ENCODE measurements at places on chromosomes 12 and 14.

- DNase-seq, result no peak
These were observed 317.5 kb upstream of the RTL1 start for GRCh38 chr14:101220921-101221510.

DNA sequence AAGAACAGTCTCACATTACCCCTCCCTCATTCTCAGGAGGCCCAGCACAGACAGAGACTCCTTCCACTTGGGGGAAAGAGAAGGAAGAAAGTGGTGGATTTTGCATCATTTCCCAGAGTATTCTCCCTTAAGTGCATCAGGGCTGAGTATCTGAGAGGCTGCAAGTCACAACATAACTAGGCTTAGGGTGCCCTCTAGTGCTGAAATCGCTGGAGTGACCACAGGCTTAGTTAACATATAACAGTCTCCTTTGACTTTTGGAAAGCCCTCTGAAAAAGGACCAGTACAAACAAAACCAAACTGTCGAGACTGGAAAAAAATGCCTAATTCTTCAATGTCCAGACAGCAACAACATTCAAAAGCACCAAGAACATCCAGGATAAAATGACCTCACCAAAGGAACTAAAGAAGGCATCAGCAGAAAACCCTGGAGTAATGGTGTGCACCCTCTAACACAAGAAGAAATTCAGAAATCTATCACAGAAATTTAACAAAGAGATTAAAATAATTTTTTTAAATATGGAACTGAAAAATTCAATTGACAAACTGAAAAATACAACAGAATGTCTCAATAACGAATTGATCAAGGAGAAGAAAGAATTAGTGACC is 412.3 kb downstream of the RPS29 start:
- peak; percentile 57 for DNase-seq

GRCh38 chr12:59425798-59426197 is 170.0 kb upstream of the SLC16A7 start:
- DNase-seq, result no peak

DNA sequence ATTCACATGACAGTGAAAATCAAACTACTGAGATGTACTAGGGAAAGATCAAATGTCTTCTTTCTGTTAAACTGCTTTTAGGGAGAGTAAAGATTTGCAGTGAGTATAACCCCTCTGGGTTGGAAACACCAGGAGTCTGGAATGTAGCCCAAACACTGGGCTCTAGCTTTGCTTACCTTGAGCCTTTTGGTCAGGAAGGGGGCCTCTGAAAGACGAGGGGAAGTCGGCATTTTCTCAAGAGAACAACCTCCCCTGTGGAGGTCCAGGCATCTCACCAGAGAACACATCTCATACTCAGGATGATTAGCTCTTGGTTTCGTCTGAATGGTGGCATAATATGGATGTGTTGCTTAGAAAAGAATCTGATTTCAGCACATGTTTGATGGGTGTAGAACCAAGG is 169.0 kb downstream of the ZFP36L1 start:
- no peak for DNase-seq

GRCh38 chr14:98167705-98168104 is 1104.3 kb downstream of the BCL11B start:
- DNase-seq, result no peak
